ENCODE measurements at places on chromosomes 5 and 9. TPM values are rescaled to one million over a fixed set of nuclear protein-coding genes. Genes with fewer than 3 reads are reported as not detected.
A peak's percentile ranks its signal among the peaks of the same experiment; 100 is the strongest.

GRCh38 chr5:158552241-158552640 is 547.5 kb downstream of the EBF1 start:
- no peak for DNase-seq

DNA sequence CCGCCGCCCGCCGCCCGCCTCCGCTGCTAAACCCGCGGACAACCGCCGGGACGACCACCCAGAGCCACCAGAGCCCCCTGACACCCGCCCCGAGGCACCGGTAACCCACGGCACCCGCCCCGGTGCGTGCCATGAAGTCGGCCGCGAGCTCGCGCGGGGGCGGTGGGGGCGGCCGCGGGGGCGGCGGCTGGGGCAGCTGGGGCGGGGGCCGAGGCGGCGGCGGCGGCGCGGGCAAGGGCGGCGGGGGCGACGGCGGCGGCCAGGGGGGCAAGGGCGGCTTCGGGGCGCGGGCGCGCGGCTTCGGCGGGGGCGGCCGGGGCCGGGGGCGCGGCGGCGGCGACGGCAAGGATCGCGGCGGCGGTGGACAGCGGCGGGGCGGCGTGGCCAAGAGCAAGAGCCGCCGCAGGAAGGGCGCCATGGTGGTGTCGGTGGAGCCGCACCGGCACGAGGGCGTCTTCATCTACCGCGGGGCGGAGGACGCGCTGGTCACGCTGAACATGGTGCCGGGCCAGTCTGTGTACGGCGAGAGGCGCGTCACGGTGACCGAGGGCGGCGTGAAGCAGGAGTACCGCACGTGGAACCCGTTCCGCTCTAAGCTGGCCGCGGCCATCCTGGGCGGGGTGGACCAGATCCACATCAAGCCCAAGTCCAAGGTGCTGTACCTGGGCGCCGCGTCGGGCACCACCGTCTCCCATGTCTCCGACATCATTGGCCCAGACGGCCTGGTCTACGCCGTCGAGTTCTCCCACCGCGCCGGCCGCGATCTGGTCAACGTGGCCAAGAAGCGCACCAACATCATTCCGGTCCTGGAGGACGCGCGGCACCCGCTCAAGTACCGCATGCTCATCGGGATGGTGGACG is 499 bp downstream of the FBLL1 start:
- no peak for DNase-seq

- no peak for DNase-seq
Measured at GRCh38 chr5:133460172-133460758, 152.1 kb downstream of the FSTL4 start.

GRCh38 chr5:121763665-121764064 is 88.0 kb upstream of the FTMT start:
- no peak for DNase-seq

- no peak for DNase-seq
Measured at GRCh38 chr9:4905135-4905490, 80.0 kb upstream of the JAK2 start.

DNA sequence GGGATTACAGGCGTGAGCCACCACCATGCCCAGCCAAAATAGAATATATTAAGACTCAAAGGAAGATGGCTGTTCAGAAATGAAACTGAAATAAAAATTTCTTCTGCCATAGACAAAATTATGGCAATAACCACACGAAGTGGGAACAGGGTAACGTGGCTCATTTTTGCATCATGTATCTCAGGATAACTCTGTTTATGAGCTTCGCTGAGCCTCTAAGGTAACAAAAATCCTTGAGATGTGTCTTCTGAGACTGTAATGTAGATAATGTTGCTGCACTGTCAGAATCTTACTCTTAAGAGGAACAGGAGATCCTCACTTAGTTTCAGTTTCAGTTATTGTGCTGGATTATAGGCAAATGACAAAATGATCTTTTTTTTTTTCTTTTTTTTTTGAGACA is 153.8 kb downstream of the GOLPH3 start:
- no peak for DNase-seq

DNA sequence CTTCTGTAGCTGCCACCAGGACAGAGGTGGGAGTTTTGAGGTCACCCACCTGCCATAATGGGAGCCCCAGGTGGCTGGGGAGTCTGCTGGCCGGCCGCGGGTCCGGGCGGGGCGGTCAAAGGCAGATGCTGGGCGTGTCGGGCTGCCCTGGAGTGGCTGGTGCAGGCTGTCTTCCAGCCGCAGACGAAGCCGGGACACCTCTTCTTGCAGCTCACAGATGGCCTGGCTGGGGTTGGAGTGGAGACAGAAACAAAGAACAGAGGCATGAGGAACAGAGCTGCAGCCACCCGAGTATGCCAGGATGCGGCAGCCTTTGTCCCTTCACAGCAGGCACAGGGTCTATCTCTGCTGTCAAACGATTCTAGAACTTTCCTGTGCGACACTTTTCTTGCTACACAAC is 18.0 kb downstream of the ORM2 start:
- DNase-seq: no peak

GRCh38 chr9:27184556-27185351 is 75.7 kb downstream of the TEK start:
- DNase-seq: no peak

DNA sequence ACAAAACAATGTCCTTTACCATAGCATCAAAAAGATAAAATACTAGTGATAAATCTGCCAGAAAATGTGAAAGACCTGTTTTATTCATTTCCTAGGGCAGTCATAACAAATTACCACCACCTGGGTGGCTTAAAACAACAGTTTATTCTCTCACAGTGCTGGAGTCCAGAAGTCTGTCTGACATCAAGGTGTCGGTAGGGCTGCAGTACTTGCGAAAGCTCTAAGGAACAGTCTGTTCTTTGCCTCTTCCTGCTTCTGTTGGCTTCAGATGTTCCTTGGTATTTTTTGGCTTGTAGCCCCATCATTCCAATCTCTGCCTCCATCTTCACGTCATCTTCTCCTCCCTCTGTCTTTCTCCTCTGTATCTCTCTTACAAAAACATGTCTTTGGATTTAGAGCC is 51.0 kb downstream of the PTPDC1 start:
- no peak for DNase-seq

GRCh38 chr9:128657796-128658195 is 1.1 kb upstream of the DYNC2I2 start:
- no peak for DNase-seq

- DNase-seq: peak; percentile 40
Measured at GRCh38 chr5:178325679-178326373, 93.2 kb upstream of the PHYKPL start.

Gene SLCO6A1
- total RNA-seq: not detected

Gene EIF4E1B
- not detected for total RNA-seq

All from Right ventricle myocardium superior (tissue), 1 donor.